ENCODE measurements at places on chromosomes 16 and 17.
A peak's percentile ranks its signal among the peaks of the same experiment; 100 is the strongest.

GRCh38 chr17:42000413-42001133, 16.7 kb downstream of the DNAJC7 start:
- no peak for ATAC-seq

DNA sequence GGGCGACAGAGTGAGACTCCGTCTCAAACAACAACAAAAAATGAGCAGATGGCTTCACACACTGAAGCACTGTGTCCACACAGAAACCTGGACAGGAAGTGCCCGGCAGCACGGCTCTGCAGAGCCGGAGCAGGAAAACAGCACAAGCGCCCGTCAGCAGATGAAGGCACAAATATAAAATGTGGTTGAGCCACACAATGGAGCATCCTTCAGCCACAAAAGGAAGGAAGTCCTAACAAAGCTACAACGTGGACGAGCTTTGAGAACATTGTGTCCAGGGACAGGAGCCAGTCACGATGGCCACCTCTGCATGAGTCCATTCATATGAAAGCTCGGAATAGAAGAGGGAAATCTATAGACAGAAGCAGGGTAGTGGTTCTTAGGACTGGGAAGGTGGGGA, 15.7 kb downstream of the RHBDF2 start:
- ATAC-seq, result no peak

- ATAC-seq, result no peak
Observed at GRCh38 chr16:2077016-2077415, 29.2 kb downstream of the TSC2 start.

DNA sequence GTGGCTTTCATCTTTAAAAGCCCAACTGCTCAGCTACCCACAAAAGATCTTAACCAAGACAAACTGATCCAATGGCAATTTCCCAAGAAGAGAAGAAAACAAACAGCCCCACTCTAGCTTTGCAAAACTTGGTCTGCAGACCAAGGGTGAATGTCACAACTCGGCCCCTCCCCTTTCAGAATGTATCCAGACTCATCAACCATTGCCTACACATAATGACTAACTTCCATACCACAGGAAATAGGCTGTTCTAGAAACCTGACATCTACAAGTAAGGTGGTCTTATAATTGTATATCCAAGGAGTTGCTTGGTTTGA, 16.0 kb downstream of the DCUN1D3 start:
- no peak for ATAC-seq

DNA sequence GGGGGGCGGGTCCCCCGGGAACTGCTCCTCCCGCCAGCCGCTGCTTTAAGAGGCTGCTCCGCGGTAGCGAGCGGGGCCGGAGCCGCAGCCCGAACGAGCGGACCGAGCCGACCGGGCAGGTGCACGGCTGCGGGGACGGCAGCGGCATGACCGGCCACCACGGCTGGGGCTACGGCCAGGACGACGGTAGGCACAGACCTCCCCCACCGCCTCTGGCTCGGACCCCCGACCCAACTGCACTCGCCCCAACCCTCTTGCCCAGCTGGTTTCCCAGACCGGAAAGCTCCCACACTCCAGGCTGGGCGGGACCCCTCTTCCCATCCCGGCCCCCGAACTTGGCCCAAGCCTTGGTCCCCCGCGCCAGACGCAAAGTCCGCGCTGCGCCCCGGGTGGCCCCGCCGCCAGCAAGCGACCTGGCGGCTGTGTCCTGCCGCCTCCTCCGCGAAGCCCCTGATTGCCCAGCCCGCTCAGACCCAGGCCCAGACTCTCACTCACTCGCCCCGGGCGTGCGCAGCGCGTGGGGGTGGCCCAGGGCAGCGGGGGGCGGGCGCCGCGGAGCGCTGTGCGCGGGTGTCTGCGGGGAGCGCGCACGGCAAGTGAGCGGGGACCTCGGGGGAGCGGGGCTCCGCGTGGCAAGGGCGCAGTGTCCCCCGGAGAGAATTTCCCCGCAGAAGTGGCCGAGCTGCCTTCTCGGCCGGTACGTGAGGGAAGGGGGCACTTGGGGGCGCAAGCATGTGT, at the start of gene CA7:
Gene CA7, plus strand, starts transcription at position 73 of the 738 bp plus-strand sequence. Its CDS starts 74 bp downstream, at position 147.
- no peak for ATAC-seq

DNA sequence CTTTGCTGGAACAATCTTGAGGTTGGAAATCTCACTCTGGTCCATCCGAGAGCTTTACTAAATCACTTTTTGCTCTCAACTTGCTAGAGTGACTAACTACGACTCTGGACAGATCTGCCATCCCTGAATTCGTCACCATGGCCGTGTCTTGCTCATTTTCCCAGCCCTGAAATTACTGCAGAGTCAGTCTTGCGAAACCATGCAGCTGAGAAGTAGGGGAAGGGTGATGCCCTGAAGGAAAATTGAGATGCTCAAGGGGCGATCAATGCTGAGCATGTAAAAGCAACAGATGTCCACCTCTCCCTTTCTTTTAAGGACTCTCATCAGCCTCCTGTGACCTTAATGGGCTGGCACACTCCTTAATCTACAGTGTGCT, 18.8 kb downstream of the PCTP start:
- ATAC-seq, result no peak

DNA sequence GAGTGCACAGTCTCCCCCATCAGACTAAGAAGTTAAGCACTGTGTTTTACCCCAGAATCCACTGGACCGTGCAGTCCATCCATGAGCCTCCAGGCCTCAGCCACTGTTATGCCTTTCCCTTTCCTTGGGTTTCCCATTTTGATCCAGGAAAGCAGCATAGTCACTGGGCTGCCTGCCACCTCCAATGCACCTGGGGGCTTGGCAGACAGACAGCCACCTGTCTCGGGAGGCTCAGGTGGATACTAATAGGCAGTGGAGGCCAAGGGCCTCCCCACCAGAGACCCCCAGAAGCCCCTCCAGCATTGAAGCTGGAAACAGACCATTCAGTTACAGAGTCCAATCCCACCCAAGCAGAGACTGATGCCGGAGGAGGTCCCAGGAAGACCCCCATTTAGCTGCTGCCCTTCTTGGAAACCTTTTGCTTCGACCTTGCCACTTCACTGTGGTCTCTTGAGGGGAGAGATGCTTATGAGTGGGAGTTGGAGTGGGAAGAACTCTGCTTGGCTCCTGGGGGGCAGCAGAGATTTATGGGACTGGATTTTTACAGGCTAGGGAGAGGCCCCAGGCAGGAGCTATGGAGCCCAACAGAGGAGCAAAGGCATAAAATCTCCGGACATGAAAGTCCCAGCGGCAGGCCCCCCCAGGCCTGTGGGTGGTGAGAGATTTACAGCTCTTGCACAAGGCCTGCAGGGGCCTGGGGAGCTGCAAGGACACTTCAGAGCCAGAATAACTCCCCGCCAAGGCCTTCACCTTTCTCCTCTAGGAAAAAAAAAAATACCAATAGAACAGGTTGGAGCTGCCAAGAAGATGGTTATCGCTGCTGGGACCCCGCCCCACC, 12.2 kb upstream of the SP2 start:
- no peak for ATAC-seq

DNA sequence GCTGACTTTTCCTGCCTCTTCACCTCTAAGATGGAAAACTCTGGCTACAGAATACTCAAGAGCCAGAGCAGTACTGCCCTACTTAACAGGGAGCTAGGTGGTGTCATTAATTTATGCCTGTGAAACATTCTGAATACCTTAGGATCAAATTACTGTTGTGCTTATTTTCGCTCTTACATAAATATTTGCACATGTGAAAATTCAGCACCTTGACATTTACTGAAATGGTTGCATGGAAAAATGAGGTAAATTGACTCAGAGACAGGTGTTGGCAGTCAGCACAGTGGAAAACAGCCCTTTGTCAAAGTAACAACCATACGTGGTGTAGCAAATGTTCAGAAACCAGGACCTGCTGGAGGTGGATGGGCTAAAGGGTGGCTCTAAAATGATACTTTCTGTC, 193.6 kb downstream of the CDH8 start:
- no peak for ATAC-seq

DNA sequence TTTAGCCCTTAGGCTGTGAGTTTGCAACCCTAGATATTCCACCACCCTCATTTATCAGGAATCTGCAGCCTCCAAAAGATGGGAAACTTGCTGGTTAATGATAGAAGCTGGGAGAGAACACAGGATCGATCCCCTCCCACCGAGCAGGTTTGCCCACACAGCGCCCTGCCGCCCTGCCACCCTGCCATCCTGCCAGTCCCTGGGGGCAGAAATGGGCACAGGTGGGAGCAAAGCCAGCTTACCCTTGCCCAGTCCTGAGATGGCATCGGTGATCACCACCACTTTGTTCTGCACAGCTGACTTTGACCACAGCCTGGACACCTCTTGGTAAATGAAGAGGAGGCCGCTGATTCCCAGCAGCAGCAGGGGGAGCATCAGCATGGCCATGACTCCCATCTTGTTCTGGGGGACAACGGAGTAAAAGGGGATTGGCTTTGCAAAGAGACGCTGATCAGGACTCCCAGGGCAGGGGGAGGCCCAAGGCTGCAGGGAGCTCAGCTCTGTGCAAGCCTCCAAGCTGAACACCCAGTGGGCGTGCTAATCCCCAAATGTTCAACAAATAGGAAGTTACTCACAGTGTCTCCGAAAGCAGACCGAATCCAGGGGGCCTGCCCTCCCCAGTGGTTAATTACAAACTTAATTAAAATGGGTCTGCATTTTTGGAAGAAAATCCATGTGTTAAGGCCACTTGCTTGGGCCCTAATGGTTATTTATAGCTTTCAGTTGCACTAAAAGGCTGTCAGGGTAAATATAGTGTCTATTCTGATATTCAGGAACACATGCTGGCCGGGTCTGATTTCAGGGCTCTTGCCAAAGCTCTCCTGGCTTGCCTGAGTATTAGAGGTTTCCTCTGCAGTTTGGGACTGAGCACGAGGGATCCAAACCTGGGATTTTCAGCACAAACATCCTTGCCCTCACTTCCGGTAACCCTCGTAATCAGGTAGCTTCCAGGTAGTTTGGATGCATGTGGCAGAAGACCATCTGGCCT, at the start of gene DHRS7C:
Gene DHRS7C, minus strand, starts transcription at position 704 of the 988 bp plus-strand sequence. Its CDS starts 308 bp downstream, at position 396.
- ATAC-seq, result no peak

DNA sequence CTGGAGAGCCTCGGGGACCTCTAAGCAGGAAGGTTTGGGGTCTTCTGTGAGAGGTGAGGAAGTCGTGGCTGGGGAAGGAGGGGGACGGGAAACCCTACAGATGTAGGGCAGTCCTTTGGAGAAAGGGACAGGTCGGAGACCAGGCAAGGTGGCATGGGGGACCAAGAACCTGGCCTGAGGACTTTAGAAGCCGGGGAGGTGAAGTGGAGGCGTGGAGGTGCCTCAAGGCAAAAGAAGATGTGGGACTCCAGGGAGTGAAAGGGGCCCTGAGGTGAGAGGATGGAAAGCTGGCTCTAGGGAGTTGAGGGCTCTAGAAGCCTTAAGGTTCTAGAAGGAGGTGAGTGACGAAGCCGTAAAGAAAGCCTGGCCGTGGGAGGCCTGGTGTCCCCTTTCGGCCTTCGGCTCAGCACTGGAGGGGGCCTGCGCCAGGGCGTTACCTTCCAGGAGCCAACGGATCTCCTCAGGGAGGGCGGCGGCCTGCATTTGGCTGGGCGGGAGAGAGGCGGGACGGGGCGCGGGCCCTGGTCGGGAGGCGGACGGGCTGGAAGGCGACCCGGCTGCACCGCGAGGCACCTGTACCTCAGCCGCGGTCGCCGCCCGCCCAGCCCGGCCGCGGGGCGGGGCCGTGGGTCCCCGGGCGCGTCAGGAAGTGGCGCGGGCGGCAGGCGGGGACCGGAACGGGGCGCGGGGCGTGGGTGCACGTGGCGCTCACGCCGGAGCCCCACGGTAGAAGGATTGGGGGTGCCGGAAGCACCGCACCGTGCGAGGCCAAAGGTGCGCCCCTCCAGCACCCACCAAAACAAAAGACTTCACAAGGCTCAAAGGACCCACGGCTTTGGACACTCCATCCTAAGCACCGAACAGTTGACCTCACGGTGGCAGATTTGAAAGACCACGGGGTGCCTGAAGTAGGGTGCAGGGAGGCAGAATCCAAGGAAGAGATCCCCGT, at the start of gene SKAP1:
Gene SKAP1, minus strand, starts transcription at position 577 of the 949 bp plus-strand sequence.
- ATAC-seq, result peak; percentile 74

DNA sequence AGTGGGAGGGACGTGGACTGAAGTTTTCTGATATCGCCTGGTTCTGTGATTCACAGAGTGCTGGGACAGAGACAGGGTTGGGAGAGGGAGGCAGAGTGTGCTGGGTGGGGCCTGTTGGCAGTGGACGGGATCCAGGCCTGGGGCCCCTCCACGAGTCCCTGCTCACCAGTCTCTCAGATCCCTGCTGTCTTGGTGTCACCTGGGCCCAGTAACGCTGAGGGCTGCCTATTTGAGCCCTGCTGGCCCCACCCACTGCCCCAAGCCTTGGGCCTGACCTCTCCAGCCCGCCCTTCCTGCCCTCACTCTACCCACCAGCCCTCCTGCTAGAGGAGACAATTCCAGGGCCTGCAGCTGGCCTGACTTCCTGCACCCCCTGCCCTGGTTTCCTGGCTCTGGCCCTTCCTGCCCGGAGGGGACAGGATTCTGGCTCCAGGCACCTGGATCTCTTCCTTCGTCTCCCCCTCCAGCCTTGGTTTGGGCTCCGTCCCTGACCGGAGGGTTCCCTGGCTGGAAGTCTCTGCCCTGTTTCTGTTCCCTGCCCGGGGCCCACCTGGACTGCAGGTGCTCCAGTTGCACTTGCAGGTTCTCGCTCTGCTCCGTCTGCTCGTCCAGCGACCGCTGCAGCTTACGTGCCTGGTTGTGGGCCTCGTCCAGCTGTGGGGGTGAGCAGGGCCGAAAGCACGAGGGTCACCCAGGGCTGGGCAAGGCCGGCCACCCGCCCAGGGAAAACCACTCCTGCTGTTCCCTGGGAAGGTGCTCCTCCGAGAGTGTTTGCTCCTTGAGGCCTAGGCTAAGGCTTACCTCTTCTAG, 21.4 kb downstream of the CCDC102A start:
- ATAC-seq, result no peak

GRCh38 chr16:57938936-57939871, 31.7 kb downstream of the CNGB1 start:
- ATAC-seq, result no peak

DNA sequence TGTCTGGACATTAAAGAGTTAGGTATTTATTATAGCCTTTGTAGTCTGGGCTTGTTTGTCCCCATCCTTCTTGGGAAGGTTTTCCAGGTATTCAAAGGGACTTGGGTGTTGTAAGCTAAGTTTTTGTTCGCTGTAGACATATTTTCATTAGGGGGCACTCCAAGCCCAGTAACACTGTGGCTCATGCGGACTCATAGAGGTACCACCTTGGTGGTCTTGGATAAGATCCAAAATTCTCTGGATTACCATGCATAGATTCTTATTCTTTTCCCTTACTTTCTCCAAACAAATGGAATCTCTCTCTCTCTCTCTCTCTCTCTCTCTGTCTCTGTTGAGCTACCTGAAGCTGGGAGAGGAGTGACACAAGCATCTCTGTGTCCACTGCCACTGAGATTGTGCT, 48.9 kb downstream of the ERCC4 start:
- no peak for ATAC-seq

DNA sequence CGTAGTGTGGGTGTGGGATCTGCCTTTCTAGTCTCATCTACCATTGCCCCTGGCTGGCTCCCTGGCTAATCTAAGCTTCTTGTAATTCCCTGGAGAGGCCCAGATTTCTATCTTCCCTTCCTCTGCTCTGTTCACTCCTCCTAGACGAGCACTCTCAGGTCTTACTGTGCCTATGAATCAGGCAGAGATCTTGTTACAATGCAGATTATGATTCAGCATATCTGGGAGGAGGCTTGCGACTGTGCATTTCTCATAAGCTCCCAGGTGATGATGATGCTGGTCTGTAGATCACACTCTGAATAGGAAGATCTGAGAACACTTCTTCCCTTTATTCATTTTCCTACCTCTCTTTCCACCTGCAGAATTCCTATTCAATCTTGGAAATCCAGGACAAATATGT, 200.1 kb downstream of the CBLN1 start:
- ATAC-seq, result no peak

GRCh38 chr16:84982434-84982833, 28.9 kb downstream of the ZDHHC7 start:
- ATAC-seq, result no peak
